Left ventricle myocardium inferior (tissue), 1 donor: ENCODE measurements at places on chromosomes 3 and 15. TPM values are rescaled to one million over a fixed set of nuclear protein-coding genes. Genes with fewer than 3 reads are reported as not detected.

DNA sequence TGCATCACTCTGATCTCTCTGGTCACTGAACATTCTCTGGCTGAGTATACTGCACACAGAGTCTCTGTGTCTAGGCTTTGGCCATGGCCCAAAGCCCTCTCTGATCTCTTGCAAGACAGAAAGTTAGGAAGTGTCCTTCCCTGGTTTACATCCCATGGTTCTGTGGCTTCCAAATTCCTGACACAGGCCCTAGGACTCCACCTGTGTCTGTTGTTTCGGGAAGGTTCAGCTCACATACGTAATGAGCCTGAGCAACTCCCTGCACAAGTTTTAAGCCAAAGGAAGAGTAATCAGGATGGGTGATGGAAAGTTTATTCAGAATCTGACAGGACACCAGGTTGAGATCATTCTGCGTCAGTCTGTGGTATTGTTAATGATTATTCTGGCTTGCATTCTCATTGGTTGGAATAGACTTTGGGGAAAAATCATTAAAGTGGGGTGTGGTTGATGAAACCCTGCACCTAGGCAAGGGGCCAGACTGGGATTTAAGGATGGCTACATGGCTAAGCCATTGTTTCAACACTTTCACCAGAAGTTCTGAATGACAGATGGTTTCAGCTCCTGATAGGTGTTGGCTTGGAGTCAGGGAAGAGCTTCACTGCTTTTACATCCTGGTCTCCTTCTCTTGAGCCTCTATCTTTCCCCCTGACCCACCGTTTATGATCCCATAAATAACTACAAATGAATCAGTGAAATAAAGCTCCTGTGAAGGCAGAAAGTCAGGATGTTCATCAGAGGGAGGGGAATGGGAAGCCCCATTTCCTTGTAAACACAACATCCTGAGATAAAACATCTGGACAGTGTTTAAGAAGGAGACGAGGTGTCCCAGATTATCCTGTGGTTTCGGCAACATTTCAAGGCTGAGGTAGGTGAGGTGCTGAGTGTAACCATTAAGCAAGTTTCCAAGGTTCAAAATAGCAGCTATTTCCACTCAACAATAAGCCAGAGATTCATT lies 14.1 kb downstream of the LCMT2 start:
- DNase-seq, result no peak

DNA sequence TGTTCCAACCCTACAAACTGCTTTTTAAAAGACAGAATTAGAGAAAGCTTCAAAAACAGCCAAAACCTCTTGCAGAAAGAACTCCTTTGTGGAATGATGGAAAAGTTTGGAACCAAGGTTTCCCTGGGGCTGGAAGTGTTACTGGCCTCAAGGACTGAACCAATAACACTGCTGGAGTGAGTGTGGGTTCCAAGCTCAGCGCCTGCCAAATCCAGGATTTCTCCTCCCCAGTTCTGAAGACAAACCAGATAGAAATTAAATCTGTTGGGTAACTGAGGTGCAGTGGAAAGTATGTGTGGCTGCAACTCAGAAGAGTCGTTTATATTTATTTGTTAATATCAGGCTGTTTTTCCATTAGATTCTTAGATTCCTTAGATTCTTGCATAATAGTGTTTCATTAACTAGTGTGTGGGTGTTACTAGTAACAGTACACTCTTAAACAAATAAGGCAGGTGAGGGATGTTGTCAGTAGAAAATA lies 66.5 kb upstream of the FNDC3B start:
- peak; percentile 68 for DNase-seq

DNA sequence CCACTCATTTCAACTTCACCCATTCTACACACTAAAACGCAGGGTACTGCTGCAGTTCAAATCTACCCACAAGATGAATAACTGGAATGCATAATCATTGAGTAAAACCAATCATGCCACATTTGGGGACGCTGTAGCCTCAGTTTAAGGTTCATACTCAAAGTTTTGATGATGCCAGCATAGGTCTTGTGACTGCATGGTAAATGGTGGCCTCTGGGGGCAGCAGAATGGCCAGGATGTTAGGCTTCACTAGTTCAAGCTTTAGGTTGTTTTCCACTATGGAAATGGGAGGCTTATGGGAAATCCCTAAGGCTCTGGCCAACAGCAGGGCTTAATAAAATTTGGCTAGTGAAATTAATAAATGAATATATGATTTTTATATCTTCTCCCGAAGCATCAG lies 104.3 kb upstream of the TSC22D2 start:
- DNase-seq, result no peak

DNA sequence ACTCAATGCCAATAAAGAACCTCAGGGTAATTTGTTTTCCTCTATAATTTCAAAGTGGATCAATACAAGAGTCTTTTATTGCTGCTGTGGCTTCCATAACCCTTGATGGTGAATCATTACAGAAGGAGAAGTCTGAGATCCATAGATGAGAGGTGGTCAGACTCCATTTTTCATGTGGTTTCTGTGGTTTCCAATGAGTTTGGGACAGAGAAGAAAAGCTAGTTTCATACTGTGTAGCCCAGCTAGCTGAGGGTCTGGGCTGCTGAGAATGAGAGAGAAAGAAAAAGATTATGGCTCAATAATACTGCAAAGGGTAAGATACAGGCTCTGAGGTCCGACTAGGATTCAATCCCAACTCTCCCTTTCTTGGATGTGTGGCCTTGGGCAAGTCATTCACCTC lies 180.6 kb upstream of the LRRN1 start:
- no peak for DNase-seq

The SLCO2A1 gene
- total RNA-seq, result 18.0 TPM

The GPR27 gene
- 7.3 TPM for total RNA-seq

The ROBO2 gene
- total RNA-seq, result 0.19 TPM

The TGFBR2 gene
- 144 TPM for total RNA-seq

DNA sequence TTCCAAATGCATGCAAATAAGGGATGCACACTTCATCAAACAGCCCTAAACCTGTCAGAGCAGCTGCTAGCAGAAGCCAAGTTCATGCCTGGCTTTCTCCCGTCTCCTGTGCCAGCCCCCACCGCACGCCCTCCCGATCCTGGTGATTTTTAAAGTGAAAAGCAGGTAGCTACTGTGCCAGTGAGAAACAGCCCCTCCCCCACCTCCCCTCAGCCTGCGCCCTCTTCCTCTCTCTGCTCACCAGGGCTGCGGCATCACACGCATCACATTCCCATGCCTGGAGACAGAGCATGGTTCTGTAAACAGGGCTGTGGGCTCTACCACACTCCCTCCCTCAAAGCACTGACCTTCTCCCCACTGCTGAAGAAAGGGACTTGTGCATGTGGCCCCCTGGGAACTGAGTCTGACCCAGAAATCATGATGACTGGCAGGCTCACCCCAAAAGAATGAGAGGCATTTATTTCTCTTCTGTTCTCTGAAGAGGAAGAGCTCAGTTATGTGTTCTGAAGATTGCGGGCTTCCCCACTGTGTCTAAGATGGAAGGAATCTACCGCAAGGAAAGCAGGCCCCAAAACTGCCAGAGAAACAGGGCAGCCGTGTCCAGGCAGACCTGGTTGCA lies 14.5 kb upstream of the SLC6A1 start:
- no peak for DNase-seq

DNA sequence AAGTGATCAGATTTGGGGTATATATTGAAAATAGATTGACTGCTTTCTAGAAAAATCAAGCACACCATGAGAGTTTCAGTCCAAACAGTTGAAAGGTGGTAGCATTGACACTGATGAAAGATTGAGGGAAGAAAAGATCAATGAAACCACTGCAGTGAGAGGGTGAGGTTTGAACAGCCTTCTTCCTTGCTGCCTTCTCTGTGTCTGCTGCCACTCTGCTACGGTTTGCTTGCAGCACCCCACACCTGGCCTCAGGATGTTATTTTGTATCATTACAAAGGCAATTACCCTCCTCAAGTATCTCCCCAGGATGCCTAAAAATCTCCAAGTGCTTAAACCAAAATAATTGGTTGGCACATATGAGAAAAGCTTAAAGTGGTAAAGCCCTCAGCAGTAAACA lies 683.6 kb upstream of the ARPP21 start:
- DNase-seq, result no peak

DNA sequence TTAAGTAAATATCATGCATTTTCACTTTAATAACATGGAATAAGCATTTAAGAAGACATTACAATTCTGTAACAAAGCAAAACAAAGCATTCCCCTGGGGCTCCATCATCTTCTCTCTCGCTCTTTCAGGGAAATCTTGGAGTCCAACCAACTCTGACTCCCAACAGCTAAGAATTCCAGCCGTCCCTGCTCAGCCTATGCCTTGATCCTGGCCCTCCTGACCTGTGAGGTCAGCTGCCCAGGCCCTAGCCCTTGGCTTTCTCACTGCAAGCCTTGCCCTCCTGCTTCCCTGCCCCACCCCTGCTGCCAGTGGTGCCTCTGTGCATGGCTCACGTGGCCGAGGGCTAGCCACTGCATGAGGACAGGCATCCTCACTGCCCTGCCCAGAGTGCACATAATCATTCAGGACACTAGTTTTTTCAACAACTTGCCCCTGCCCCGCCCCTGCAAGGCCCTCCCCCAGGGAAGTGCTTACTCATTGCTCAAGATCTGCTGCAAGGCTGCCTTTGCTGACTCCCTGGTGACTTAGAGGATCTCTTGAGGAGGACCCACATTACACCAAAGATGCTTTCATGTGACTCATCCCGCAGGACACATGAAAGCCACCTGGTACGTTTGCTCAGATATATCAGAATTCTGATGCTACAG lies 37.6 kb downstream of the MTMR10 start:
- peak; percentile 35 for DNase-seq

The GP5 gene
- total RNA-seq, result not detected

The PLA2G4E gene
- total RNA-seq, result not detected

The OR5K1 gene
- not detected for total RNA-seq

DNA sequence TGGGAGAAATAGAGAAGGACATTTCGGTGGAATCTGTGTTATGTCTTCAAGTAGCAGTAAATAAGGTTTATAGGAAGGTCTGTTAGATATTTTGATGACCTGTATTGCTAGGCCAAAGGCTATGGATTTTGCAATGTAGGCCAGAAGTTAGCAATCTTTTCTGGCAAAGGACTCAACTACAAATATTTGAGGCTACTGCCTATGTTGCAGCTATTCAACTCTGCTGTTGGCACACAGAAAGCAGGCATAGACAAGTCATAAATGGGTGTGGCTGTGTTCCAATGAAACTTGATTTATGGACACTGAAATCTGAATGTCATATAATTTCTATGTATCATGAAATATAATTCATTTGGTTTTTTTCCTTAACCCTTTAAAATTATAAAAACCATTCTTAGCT lies 438.7 kb upstream of the C2CD4B start:
- DNase-seq, result no peak

GRCh38 chr3:129934234-129935123 lies 40.0 kb upstream of the TRH start:
- DNase-seq, result no peak

The RAB7A gene
- total RNA-seq, result 242 TPM

- no peak for DNase-seq
These were observed 50.8 kb upstream of the GADL1 start for GRCh38 chr3:30945291-30945690.

The CHST13 gene
- total RNA-seq, result 0.11 TPM
